AG09309 (cell line): ENCODE measurements at places on chromosomes 5 and 9.

DNA sequence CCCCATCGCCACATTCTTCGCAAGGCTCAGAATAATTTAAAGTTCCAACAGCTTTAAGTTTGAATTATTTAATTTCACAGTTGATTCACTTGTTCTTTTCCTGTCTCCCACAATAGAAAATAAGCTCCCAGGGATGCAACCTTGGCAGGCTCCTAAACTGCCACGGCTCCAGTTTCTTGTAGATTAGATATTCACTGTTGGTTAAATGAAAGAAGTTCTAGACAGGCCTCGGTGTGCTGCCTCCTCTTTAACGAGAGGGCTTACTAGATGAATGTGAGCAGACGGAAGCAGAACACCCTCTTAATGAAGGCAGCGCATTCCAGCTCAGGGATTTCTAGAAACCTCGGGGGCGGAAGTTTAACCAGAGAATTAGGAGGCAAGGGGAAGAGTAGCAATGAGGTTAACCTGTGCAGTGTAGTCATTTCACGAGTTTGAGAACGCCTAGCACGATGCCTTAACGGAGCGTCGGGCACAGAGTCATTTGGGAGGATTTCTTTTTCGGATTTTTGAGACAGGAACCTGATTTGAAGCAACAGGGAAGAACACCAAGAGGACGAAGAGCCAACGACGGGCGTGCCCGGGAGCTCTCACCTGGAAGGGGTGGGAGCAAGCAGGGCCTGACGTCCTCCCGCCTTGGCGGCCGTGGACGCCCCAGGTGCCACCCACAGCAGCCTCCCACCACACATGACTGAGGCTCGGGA is 637 bp upstream of the SMC5 start:
- DNase-seq, result no peak

DNA sequence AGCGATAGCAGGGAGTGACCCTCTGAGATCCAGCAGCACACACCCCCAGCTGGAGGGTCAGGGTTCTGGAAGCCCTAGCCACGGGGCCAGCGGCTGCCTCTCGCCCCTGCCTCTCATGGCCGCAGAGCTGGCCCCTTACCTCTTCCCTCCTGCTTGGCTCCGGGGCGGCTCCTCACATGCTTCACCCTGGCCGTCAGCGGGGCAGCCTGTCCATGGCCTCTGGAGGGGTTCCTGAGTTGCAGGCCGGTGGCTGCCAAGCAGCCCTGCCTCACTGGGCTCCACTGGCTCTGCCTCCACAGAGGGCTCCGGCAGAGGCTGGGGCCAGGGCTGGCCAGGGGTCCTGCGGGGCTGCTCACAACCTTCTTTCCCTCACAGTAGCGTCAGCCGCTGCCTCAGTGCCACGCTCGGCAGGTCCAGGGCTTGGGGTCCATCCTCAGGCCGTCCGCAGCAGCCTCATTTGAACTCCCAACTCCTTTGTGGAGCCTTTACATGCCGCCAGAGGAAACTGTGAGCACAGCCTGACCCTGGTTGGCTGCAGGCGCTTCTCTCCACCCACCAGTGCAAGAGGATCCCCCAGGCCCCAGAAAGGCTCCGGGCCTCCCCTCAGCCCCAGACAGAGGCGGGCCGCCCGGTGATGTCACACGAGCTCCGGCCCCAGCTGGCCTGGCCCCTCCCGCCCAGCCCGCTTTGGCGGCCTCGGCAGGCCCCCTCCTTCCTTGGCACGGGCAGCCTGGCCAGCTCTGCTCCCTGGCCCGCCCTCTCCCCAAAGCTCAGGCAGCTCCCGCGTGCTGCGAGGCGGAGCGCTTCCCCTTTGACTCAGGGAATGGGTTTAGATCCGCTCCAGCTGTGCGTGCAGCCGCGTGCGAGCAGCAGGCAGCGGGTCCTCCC is at the start of gene ANGPTL2:
Gene ANGPTL2 (minus strand): TSS at position 460 of the 888 bp plus-strand sequence. CDS start 13,904 bp downstream, outside the sequence.
- DNase-seq, result peak; percentile 90

GRCh38 chr5:132392978-132393825 is 23.7 kb downstream of the SLC22A5 start:
- no peak for DNase-seq

DNA sequence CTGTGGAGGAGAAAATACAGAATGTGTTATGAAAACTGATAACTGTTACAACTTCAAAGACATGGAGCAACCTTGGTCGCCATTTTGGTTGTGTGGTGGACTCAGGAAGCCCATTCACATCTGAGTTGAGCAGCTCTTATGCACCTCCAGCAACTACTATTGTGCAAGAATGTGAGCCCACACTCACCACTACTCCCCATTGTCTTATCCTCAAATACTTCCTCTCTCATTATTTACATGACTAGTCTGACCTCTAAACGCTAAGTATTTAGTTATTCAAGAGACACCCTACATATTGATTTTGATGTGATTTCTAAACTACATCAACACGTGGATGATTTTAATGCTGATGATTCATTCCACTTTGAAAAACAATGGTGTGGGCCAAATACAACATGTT is 516.6 kb upstream of the CLINT1 start:
- no peak for DNase-seq

DNA sequence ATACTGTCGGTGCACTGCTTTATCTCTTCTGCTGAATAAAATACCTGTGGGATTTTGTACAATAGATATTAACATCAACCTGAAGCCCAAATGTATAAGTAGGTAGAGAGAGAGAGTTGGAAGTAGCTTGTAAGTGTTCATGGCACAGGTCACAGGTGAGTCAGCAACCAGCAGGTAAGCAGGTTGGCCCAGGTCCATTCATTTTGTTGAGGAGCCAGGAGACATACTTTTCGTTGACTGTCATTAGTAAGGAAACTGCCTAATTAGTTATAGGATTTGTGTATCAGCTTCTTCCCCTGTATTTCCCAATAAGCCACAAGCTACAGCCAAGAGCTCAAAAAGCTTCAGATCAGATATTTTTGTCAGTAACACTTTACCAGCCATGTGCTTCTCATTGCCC is 650.8 kb downstream of the IRX1 start:
- DNase-seq, result no peak

GRCh38 chr5:138495351-138495750 is 30.1 kb downstream of the EGR1 start:
- no peak for DNase-seq

- no peak for DNase-seq
Measured at GRCh38 chr5:81829242-81829641, 78.3 kb upstream of the SSBP2 start.

GRCh38 chr5:32584646-32585045 is 711 bp upstream of the SUB1 start:
- DNase-seq, result no peak

DNA sequence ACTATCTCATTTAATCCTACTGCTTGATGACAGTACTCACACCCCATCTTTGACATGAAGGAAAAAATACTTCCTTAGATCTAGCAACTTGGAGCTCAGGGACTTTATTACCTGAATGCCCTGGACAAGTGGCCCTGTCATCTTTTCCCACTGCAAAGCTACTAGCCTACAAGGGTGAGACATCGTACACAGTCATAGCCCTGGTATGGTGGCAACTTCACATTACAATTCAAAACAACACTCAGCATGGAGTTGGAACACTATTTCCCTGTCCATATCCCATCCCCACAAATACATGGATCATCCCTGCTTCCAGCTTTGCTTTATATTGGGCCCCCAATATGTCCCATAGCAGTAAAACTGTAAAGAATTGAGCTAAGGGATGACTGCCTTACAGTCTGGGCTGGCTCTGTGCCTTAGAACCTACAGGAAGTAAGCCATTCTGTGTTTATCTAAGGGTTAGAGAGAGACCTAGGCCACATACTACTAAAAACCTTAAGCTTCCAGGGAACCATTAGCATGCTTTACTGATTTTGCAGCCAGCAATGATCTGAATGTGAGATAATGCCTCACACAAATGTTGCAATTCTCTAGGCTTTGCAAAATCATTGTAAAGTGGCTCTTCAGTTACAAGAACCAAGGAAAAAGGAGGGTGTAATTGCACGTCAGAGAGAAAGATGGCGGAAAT is 55.9 kb downstream of the OTULIN start:
- no peak for DNase-seq

- no peak for DNase-seq
Measured at GRCh38 chr9:128051932-128052709, 15.0 kb downstream of the NAIF1 start.

GRCh38 chr5:135980620-135981019 is 25.8 kb upstream of the LECT2 start:
- DNase-seq, result no peak

- peak; percentile 21 for DNase-seq
Measured at GRCh38 chr5:108521841-108522506, 140.1 kb upstream of the FBXL17 start.

DNA sequence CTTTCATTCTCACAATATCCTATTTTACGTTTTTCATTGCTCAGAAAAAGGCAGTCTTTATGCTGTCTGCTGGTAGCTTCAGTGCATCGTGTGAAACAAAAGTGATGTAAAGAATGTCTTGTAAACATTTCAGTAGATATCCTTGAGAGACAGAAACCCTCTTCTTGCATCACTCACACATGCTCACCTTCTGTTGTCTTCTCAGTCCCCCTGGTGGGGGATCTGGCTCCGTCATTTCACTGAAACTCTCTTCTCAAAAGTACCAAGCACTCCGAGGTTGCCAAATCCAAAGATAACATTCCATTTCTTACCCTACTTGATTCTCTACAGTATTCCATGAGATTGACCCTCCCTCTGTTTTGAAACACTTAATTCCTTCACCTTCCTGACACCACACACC is 46.1 kb upstream of the PCA3 start:
- no peak for DNase-seq

- DNase-seq, result no peak
Measured at GRCh38 chr9:72037571-72037970, 22.8 kb downstream of the C9orf57 start.

GRCh38 chr5:59500014-59500413 is 393.5 kb downstream of the PDE4D start:
- no peak for DNase-seq

GRCh38 chr5:38551030-38552017 is 5.1 kb downstream of the LIFR start:
- DNase-seq, result no peak

- peak; percentile 62 for DNase-seq
Measured at GRCh38 chr5:10555277-10555684, 8.6 kb upstream of the ANKRD33B start.

DNA sequence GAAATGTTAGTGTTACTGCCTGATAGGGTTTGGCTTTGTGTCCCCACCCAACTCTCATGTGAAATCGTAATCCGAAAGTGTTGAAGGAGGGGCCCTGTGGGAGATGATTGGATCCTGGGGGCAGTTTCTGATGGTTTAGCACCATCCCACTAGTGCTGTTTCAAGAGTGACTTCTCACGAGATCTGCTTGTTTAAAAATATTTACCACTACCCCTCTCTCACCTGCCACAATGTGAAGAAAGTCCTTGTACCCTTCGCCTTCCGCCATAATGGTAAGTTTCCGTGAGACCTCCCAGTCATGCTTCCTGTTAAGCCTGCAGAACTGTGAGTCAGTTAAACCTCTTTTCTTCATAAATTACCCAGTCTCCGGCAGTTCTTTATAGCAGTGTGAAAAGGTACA is 2.6 kb upstream of the RFX3 start:
- no peak for DNase-seq

- DNase-seq, result no peak
Measured at GRCh38 chr9:97638666-97639065, 5.0 kb downstream of the NCBP1 start.

DNA sequence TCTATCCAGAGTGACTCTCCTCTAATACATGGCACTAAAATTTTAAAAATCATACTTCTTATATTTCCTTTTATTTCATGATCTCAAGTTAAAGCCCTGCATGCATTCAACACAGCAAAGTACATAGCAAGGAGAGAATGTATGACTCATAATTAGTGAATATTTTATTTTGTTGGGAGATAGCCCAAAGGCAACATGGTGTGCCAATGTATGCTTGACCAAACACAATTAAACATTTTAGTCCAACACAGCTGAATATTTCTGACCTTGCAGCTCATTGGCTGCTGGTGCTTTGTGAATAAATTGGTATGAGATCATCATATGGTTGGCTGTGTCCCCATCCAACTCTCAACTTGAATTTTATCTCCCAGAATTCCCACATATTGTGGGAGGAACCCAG is 103.5 kb downstream of the NPR3 start:
- DNase-seq, result peak; percentile 52

DNA sequence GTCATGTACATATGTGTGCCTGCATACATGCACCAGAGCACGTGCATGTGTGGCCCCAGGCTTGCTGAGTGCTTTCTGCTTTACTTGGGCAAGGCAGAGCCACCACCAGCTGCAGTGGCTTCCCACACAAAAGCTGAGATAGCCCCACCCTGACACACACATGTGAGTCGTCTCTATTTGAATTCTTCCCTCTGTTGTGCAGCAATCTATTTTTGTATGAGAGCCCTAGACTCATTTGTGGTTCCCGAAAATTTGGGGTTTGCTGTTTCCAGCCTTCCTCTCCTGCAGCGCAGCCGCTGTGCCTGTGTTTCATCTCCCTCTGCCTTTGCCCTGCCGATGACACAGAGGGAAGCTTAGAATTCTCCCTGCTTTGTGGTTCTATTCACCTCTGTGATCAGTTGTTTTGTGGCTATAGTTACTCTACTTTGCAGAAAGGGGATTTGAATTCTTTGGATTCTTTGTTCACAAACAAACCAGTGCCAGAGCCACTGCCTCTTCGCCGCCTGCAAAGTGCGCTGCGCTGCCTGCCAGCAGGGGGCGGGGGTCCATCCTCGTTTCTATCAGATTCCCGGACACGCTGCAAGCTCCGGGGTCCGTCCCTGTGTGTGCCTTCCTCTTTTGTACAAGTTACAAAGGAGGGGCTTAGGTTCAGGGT is 95.8 kb upstream of the DAP start:
- DNase-seq, result no peak

- DNase-seq, result no peak
Measured at GRCh38 chr5:114447084-114447773, 85.4 kb downstream of the KCNN2 start.
